ENCODE measurements at places on chromosomes 7 and 10.

DNA sequence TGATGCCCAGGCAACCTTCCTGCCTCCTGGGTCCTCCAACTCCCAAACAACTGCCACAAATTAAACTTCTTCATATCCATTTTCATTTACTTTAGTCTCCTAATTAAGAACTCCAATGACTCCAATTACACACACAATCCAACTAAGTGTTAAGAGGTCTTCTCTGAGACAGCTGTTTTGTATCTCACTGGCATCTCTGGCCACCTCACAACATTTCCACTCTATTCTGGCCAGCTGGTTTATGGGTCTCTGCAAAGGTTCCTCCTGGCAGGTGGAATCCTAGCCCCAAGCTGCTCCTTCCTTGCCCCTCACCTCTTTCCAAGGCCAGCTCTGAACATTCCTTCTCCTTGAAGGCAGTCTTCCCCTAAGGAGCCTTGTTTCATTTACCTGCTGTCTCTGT, 123.1 kb upstream of the HPS1 start:
- DNase-seq: no peak

DNA sequence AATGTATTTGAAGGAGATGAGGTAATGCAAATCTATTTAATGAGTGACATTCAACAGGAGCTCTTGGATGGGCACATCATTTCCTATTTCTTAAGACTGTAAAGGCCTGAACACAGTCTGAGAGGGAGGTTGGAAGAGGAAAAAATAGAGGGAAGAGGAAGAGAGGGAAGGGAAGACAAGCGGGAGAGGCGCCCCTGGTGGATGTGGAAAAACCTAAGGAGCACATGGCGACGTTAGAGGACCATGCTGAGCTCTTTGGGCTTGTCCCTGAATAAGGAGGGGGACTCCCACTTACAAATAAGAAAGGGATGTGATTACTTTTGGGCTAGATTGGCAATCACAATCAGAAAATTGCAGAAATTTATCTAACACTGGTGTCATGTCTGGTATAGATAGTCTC, 19.6 kb downstream of the SUN3 start:
- DNase-seq: no peak

GRCh38 chr7:28629216-28629842, 217.0 kb downstream of the CREB5 start:
- DNase-seq: no peak

- no peak for DNase-seq
Observed at GRCh38 chr10:75396631-75397495, 4.7 kb downstream of the ZNF503 start.

DNA sequence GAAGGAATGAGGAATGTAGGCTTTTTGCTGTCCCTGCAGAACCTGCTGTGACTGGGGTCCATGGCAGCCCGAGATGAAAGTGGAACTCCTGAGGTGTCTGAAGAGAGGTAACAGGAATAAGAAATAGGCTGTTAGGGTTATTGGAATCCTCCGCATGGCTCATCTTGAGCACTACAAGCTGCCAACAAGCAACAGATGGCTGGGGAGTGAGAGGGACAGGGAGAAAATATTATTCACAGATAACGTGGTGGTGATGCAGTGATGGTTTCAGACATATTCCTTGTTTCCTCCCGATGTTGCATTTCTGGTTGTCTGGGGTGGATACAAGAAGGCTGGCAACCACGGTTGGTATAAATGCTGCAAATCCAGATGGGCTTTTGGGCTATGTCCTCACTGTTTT, 46.1 kb downstream of the AP3M1 start:
- no peak for DNase-seq

DNA sequence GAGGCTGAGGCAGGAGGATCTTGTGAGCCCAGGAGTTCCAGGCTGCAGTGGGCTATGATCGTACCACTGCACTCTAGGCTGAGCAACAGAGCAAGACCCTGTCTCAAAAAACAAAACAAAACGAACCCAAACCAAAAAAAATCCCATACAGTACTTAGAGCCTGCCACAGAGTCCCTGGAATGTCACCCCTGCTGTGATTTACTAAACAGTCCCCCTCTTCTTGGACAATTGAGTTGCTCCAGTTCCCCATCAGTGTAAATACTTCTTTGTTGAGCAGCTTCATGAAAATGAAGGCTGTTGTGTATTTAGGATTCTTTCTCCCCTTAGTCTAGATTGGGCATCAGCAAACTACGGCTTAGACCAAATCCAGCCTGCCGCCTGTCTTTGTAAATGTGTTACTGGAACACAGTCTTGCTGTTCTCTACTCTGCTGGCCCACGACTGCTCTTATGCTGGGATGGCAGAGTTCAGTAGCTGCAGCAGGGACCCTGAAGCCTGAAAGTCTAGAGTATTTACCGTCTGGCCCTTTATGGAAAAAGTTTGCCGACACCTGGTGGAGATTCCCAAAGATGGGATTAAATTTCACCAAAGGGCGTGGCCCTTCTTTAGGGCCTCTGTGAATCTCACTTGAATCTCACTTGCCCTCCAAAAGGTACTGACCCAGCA, 57.8 kb downstream of the PALD1 start:
- no peak for DNase-seq

All from stimulated activated CD4-positive, alpha-beta T cell treated with anti-CD3 and anti-CD28 coated beads, TNF-alpha, amount 100 ng/mL, for 48 hours (primary cell).